ENCODE measurements at places on chromosomes 2 and 18.

DNA sequence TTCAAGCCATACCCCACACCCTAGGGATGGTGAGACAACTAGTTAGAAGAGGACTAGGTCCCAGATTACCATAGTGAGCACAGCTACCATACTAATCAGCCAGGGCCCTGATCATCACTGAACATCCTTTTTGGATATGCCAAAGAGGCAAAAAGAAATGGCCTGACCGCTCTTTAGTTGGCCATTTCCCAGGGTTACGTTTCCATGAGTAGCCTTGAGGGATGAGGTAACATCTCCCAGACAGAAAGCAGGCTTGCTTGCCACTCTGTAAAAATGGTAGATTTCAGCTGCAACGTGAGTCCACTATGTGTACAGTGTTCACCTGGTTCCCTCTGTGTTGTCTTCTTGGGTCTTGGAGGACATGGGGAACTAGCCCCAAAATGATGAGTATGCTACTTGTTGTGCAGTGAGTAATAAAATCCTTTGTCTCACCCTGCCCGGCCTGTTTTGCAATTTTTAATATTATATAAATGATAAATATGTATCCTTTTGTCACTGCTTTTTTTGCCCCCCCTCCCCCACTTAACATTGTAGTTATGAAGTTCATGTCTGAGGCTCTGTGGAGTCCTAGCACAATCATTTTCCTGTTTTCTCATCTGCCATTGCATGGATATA is 8.9 kb upstream of the GALM start:
- DNase-seq: no peak

DNA sequence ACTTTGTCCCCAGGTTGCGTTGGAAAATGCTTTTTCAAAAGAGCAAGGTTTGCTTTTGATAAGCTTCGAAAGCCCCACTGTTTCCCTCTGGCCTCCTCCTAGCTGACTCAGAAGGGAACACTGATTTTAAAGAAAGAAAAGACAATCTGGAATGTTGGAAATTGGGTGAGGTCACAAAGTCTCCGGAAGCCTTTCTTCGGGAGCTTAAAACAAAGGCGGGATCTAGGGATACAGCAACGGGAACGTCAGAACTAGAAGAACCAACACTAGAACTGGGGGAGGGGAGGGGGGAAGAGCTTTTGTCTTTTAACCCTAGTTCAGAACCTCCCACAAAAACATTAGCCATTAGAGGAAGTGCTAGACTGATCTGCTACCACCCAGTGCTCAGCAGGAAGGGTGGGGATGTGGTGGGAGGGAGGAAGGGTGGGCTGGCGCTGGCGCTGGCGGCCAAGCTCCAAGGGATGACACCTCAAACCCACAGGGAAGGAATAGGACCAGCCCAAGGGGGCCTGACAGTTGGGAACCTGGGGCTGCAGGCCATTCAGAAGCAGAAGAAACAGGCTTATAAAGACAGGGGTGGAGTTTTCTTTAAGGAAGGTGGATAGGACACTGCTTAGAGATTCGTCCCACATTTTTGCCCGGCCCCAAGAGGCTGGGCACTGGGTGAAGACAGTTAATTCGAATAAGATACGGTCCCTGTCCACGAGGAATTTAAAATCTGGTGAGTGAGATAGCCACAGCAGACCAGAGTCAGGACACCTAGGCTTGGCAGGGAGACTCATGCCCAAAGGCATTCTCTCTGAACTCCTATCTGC is 1.7 kb downstream of the TMSB10 start:
- DNase-seq: no peak

GRCh38 chr2:46650556-46651001 is 171.2 kb downstream of the TMEM247 start:
- peak; percentile 35 for DNase-seq

- no peak for DNase-seq
Observed at GRCh38 chr2:80303909-80304837, at the start of gene LRRTM1. Gene LRRTM1 (minus strand): TSS chr2:80304752. CDS start chr2:80303819, 933 bp downstream.

DNA sequence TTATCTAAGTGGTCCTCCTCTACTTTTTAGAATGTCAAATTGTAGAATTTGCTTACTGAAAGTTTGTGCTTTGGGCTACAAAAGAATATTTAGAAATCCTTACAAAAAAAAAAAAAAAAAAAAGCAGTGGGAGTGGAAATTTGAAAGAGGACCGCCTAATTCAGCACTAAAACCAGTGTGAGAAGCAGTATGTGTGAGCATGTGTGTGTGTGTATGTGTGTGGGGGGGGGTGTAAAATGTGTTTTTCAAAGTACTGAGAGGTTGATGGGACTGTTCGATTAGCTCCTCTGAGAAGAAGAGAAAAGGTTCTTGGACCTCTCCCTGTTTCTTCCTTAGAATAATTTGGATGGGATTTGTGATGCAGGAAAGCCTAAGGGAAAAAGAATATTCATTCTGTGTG is at the start of gene VIT:
Gene VIT (plus strand): TSS at position 175 of the 400 bp plus-strand sequence. CDS start 19,664 bp downstream, outside the sequence.
- no peak for DNase-seq

DNA sequence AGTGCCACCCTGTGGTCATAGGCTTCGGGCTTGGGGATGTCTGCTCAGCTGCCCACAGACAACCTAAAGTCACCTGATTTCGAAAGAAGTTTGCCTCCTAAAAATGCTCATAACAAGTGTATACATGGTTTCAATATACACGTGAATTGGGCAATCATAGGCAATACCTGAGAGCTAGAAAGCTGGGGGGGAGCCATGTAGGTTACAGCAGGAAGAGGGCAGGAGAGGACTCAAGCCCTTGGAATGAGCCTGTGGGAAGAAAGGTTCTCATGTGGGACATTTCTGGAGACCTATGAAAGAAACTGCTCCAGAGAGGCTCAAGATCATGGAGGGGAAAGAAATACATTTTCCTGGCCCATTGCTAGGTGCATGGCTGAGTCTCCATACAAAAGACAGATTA is 109.7 kb downstream of the ACOXL start:
- DNase-seq: no peak

GRCh38 chr2:42566025-42566424 is 2.4 kb upstream of the MTA3 start:
- no peak for DNase-seq

- DNase-seq: no peak
Observed at GRCh38 chr18:26568926-26569665, 20.7 kb upstream of the KCTD1 start.
